ENCODE measurements at places on chromosomes 5 and 9. TPM values are rescaled to one million over a fixed set of nuclear protein-coding genes. Genes with fewer than 3 reads are reported as not detected.

Gene DBH
- not detected for total RNA-seq

Gene SLC6A18
- total RNA-seq, result not detected

- DNase-seq, result no peak
Measured at GRCh38 chr9:109455391-109455790, 42.7 kb downstream of the PTPN3 start.

- no peak for DNase-seq
Measured at GRCh38 chr5:148333262-148333849, 2.0 kb upstream of the SPINK9 start.

- no peak for DNase-seq
Measured at GRCh38 chr5:58927181-58927580, 344.3 kb downstream of the RAB3C start.

- no peak for DNase-seq
Measured at GRCh38 chr9:99860266-99860665, 38.6 kb downstream of the NR4A3 start.

Measured in progenitor cell of endocrine pancreas (in vitro differentiated cells).